ENCODE measurements at places on chromosomes 3 and 15. TPM values are rescaled to one million over a fixed set of nuclear protein-coding genes. Genes with fewer than 3 reads are reported as not detected.

DNA sequence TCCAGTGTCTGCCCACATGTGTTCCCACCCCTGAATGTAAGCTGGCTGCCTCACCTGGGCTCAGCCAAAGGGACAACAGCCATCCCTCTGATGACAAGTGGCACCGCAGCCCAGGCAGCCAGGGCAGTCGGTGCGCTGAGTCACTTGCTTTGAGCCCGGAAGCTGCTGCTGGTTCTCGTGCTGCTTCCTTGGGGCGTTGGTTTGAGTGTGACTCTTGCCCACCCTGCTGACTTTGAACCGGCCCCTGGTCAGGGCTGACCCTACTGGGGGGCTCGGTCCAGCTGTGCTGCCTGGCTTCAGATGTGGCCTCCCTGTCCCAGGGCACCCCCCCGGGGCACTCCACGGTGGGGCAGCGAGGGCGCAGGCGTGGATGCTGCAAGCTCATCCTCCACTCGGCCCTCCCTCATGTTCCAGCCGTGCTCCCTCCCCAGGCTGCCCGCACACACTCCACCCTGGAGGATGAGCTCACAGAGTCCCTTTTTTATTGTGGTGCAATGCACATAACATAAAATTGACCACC lies 62.1 kb downstream of the EFCAB12 start:
- DNase-seq: no peak

GRCh38 chr3:60598671-60599070 lies 652.6 kb downstream of the FHIT start:
- no peak for DNase-seq

GRCh38 chr3:72744330-72744729 lies 103.9 kb downstream of the SHQ1 start:
- no peak for DNase-seq

The SLC22A14 gene
- 0.09 TPM for total RNA-seq

The IFRD2 gene
- total RNA-seq: 53.1 TPM

The CPLX3 gene
- total RNA-seq: 24.5 TPM

DNA sequence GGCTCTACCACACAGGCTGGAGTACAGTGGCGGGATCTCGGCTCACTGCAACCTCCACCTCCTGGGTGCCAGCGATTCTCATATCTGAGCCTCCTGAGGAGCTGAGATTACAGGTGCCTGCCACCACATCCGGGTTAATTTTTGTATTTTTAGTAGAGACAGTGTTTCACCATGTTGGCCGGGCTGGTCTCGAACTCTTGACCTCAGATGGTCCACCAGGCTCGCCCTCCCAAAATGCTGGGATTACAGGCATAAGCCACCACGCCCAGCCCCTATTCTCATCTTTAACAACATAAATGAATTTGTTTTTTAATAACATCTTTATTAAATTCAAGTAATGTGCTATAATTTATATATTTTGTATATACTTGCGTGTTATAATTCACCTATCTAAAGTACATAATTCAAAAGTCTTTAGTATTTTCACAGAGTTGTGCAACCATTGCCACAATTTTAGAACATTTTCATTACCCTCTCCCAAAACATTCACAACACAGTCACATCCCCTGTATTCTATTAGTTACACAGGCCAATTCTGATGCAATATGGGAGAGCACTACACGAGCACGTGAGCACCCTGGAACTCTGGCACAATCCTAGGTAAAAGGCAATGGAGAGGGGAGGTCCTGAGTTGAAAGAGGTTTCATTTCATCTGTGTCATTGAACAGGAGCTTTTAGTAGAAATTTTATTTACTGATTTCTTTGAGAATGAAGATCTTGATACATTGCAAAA lies 21.2 kb upstream of the MTMR14 start:
- no peak for DNase-seq

- DNase-seq: peak; percentile 70
Observed at GRCh38 chr15:47293466-47294162, 423.7 kb upstream of the SEMA6D start.

The AHSG gene
- total RNA-seq: 0.15 TPM

The ABHD17C gene
- 5.3 TPM for total RNA-seq

The CLDN1 gene
- 4.5 TPM for total RNA-seq
